SW 1271 (cell line): ENCODE measurements at places on chromosomes 16 and 17.

GRCh38 chr17:70622368-70623260 lies 453.3 kb downstream of the KCNJ2 start:
- DNase-seq, result no peak

DNA sequence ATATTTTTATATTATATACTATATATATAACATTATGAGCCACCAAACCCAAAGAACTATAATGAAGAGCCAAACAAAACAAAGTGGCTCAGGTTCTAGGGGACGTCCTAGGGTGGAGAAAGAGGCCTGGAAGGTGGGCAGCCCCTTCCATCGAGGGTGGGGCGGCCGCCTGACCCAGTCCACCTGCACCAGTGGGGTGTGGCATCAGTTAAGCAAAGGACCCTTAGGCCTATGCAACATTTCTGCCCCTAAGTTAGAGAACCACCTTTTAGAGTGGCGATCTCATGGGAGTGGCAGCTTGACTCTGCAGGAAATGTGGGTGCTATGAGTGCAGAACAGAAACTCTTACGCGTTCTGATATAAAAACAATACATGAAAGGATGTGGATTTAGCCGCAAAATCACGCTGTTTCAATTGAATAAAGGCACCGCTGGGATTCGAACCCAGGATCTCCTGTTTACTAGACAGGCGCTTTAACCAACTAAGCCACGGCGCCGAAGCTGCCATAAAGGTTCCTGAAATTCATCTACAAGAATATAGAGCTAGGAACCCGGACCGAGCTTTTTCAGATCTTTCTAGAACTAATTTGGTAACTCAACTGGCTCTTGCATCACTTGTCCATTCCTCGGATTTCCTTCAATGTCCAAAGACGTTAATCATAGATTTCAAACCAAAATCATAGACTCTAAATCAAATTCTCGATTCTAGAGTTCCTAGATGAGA lies 15.6 kb upstream of the AURKB start:
- DNase-seq, result peak; percentile 57

- DNase-seq, result no peak
Measured at GRCh38 chr16:1309888-1310831, 724 bp downstream of the UBE2I start.

DNA sequence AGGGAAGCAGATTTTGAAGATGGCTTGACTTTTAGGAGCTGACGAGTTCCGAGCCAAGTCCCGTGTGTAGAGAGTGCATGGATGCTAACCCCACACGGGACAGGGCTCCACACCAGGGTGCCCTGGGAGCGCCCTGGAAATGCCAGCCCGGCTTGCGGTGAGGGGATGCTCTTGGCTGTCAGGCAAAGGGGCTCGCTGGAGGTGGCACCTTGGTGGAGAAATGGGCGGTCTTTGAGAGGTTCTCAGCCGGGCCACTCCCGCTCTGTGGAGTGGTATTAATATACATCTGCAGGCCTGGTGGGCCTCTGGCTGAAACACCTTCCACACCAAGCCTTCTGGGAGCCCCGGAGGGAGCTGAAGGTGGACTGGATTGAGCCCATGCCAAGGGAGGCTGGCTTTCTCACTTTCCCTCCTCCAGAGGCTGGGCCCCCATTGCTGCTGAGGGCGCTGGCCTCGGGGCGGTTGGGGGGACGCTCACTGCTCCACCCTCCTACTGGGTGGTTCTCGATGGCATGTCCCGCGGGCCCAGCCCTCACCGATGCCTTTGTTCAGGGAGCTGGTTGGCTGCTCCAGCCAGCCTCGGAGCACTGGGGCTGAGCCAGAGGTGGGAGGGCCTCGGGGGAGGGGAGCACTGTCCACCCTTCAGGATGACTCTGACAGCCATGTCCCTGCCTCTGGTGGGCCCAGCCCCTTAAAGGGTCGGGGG lies 210.3 kb downstream of the NTN1 start:
- DNase-seq, result no peak

DNA sequence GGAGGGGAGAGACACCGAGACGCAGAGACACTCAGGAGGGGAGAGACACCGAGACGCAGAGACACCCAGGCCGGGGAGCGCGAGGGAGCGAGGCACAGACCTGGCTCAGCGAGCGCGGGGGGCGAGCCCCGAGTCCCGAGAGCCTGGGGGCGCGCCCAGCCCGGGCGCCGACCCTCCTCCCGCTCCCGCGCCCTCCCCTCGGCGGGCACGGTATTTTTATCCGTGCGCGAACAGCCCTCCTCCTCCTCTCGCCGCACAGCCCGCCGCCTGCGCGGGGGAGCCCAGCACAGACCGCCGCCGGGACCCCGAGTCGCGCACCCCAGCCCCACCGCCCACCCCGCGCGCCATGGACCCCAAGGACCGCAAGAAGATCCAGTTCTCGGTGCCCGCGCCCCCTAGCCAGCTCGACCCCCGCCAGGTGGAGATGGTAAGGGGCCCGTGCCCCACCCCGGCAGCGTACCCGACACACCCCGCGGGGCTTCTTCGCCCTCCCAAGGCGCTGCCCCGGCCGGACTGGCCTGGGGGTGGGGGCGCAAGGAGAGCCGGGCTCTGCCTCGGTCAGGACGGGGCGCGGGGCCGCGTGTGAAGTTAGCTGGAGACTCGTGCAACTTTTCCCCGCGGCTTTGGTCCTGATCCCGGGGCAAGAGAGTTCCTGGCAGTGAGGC lies 427 bp downstream of the PPP1R1B start:
- DNase-seq, result no peak

- DNase-seq, result no peak
Measured at GRCh38 chr16:62077998-62078397, 41.8 kb upstream of the CDH8 start.

- DNase-seq, result no peak
Measured at GRCh38 chr17:59695945-59696681, 11.1 kb downstream of the PTRH2 start.

- no peak for DNase-seq
Measured at GRCh38 chr17:15245054-15245453, 20.1 kb downstream of the PMP22 start.

DNA sequence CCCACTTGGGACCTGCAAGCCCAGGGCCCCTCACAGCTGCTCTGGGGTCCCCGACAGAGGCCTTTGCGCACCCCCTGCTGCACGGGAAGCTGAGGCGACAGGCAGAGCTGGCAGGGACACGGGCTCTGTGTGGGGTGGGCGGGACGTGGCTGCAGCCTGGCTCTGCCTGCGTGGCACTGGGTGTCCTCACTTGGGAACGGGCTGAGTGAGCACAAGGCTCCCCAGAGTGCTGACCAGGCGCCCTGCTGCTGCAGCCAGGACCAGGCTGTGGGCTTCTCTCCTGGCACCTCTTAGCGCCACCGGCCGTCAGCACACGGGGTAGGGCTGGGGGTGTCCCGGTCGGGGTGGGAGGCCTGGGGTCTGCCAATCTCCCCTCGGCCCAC lies 6.6 kb downstream of the C1QTNF8 start:
- DNase-seq, result no peak
